Skin of body (tissue), 3 donors: ENCODE measurements at places on chromosomes 4 and X.

DNA sequence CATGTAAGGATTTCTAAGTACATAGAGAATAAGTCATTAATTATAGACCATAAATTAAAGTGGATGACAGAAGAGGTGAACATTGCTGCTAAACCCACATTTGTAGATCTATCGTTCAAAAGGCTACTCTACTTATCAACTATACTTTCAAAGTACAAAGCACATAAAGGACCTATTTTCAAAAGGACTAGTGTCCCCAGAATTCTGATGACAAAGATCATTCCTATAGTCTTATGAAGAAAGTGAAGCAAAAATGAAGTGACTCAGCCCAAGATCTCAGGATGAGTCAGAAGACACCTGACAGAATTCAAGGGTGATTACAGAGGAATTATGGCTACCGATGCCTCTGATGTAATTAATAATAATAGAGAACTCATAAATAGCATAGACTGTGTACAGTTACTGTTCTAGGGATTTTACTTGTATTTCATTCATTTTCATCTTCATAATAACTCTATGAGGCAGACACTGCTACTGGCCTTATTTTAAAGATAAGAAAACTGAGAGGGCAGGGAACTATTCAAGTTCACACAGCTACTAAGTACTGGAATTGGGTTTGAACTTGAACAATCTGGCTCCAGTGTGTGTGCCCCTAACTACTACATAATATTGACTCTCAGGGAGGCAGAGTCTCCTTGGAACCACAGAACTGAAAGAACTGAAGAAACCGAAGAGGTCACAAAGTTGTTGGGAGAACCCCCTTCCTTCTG lies 17.1 kb downstream of the USP46 start:
- DNase-seq: no peak

DNA sequence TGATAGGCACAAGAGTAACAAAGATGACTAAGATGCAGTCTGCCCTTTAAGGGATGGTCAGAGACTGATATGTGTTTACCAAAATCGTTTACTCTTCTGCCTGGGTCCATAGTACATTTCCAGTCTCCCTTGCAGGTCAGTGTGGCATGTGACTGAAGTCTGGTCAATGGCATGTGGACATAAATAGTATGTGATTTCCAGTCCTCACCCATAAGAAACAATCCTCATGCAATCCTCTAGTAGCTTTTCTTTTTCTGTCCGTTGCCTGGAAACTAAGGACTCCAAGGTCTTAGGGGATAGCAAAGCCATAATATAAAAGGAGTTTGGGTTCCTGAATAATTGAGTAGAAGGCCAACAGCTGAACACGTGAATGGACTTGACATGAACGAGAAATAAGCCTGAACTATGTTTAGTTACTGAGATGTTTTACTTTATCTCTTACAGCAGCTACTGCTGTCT lies 1.1 kb downstream of the SLC9B2 start:
- DNase-seq: no peak

- no peak for DNase-seq
Observed at GRCh38 chr4:19262467-19262866, 989.2 kb upstream of the SLIT2 start.

DNA sequence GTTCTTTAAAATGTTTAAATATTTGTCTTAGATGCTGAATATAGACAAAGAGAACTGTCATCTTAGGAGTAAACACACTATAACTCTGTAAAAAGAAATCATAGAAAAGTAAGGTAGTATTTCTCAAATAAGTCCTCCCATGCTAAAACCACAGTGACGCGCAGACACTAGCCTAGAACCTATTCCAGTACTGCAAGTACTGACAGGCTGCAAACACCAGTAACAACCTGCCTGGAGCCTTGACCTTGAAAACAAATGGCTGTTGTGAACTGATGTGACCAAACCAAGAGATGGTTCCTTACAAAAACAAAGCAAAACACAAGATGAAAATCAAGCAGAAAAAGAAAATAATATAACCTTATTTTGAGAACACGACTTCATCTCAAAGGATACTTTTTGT lies 8.5 kb downstream of the TIFA start:
- DNase-seq: no peak

- DNase-seq: peak; percentile 3
Observed at GRCh38 chrX:96685210-96686099, 813 bp downstream of the DIAPH2 start.

DNA sequence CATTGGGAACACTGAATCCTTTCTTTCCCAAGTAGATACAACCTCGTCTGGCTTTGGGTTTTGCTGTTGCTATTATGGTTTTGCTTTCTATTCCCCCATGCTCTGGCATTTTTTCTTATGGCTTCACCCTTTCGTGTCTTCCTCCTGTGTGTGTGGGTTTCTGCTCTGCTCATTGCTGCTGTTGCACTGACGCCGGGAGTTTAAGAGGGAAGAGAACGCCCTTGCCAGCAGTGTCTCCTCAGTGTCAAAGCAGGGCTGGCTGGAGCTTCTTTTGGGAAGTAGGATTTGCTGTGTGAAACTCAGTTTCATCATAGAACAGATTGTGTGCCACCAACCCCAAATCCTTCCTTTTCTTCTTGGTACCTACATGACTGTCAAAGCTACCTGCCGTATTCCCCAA lies 63.7 kb downstream of the CLDN22 start:
- no peak for DNase-seq

- peak; percentile 66 for DNase-seq
Observed at GRCh38 chr4:184343502-184344177, 126.0 kb upstream of the ENPP6 start.

GRCh38 chr4:142556570-142557238 lies 289.4 kb downstream of the INPP4B start:
- DNase-seq: no peak

GRCh38 chr4:6561173-6561516 lies 13.8 kb upstream of the MAN2B2 start:
- no peak for DNase-seq

DNA sequence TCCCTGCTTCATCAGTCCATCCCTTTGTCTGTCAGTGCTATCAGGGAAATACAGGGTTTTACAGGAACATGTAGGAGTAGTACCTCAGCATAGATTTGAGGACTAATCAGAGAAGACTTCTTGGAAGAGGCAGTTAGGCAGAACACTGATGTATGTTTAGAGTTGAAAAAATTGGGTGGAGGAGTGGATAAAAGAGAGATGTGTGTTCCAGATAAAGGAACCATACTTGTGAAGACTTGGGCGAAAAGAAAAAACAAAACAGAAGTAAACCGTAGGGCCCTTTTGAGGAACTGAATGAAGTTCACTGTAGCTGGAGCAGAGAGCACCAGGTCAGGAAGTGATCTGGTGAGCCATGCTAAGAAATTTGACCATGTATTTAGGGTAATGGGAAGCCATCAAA lies 32.3 kb downstream of the AFF1 start:
- DNase-seq: no peak

DNA sequence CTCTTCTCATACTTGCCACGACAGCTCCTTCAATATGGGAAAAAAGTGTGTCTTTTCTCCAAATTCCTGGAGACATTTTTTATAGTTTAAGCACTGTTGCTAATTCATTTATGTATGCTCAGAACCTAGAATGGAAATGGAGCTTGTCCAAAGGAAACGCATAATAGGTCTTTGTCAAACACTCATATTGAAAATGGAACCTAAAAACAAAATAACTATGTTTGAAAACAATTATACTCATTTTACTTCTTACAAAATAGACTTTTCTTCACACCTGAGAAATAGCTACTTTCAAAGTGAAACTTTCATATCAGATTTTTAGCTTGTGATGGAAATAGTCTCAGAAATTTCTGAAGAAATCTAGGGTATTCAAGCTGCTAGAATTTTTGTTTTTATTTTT lies 529.7 kb upstream of the BOD1L1 start:
- DNase-seq: no peak

DNA sequence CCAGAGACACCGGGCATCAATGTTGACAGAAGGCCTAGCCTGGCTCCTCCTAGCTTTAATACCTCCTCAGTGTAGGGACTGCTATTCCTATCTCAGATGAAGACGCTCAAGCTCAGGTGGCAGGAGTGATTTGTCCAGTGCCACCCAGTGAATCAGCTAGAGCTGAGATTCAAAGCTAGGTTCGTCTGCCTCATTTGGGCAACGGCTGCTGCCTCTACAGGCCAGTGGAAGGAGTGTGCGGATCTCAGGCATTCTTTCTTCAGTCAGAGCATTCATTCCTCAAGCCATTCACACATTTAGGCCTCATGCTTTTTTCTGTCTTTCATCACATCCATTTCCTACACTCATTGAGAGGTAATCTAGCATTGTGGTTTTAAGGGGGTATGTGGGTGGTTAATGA lies 7.3 kb downstream of the TSR2 start:
- DNase-seq: no peak

DNA sequence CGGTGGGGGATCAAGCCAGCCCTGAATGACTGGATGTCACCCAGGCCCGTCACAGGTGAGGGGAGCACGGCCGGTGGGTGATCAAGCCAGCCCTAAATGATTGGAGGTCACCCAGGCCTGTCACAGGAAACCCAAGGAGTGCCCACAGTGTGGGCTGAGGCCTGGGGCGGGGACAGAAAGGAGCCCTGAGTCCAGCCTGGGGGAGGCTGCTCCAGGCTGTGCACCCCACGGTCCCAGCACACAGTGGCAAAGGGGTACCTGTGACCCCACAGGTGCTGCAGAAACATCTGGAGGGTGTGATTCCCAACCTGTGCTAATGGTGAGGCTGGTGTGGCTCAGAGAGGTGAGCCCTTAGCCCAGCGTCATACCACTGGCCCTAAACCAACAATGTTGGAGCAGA lies 6.2 kb upstream of the CPLX1 start:
- no peak for DNase-seq

GRCh38 chr4:33386764-33387163 lies 2666.6 kb downstream of the PCDH7 start:
- DNase-seq: no peak
